AG08395 (cell line): ENCODE measurements at places on chromosomes 3 and 15.

DNA sequence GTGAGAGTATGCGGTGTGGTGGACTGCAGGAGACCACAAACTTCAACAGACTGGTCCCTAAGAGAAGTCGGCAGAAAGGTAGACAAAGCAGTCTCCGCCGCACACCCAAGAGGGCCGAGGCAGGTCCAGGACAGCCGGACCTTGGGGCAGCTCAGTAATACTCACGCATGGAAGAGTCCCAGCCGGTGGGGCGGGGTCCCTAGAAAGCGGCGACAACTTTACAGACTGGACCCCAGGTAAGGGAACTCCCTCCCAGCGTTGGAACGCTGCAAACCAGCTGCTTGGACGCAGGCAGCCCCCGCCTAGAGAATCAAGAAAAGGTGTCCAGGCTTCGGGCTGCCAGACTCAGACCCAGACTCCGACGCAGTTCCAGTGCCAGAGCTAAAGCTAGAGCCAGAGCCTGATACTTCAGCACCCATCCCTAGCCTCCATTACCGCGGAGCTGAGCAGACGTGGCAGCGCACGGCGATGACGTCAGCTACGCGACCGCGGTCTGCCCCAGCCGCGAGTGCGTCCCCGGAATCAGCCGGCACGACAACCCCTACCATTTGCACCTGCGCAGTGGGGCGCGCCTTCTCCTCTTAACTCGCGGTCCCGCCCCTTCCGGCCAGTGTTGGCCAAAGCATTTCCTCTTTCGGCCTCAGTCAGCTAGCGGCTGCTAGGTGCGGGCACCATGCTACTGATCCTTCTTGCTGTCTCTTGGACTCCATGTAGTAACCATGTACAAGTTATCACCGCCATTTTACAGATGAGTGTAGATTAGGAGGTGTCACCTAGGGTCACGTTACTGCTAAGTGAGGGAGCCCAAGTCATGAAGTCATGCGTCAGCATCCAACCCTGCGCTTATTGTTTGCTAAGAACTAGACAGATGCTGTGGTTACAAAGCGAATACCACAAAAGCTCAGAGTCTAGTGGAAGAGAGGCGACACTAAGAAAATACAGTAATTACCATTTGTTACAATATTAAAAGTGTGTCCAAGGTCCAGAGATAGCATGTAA lies at the start of gene TMEM39A:
Gene TMEM39A, minus strand, starts transcription at position 445 of the 999 bp plus-strand sequence. CDS start 1,541 bp downstream, outside the sequence.
- peak; percentile 100 for DNase-seq

GRCh38 chr3:106707347-106707746 lies 669.9 kb upstream of the CCDC54 start:
- DNase-seq, result no peak

- DNase-seq, result no peak
These were observed 376.3 kb downstream of the GAP43 start for GRCh38 chr3:115999613-116000012.

DNA sequence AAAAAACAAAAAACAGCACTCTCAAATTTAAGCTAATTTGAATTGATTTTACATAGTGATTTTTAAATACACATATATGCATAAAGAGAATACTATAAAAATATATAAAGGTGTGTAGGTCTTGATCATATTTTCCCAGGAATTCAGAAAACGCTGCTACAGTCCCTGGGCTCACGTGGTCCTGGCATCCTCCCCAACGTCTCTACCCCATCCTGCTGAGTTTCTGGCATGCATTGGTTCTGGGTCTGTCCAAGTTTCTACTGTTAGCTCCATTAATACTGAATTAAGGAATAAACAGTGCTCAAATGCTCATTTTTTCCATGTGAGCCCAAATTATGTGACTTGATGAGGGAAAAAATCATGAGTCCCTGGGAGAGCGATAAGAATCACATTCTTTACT lies 32.7 kb upstream of the LAMP3 start:
- no peak for DNase-seq

DNA sequence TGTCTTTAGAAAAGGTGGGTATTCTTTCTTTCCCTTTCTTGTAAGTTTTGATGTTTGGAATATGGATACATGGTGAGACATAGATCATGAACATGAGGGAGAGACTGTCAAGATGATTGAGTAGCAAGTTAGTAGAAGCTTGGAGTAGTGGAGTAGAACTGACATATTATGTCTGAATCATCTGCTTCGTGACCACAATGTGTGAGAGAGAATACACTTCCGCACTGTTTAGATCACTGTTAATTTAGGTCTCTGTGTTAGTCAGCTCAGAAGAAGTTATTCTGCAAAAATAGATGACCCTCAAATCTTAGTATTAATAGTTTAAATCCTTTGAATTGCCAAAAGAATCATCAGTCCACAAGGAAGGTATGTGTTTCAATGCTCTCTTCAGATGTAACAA lies 151.0 kb downstream of the OXSM start:
- DNase-seq, result no peak

DNA sequence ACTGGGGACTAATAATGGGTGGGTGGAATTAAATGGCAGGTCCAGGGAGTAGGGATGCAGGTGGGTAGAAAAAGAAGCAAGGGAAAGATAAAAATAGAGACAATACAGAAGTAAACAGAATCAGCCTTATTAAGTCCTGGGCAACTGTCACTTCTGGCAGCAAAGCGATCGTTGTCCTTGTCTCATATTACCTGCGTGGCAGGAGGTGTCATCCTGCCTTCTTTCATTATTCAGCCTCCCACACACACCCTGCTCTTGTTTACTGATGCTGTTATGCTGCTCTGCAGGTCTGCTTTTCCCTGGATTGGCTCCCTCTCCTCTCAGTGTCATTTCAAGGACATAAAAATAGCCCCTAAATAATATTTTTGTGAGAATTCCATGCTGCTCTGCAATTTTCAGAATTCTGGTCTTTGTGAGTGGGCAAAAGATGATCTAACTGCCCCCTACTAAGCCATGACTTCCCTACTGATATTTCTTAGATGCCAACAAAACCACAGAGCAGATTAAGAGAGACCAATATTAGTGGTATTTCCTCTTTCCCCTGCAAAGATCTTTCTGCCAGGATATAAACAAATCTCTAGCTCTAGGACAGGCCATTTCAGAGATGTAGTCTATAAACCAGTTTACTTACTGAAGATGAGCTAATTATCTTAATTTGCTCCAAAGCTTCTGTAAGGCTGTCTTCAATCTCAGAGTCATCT lies 8.5 kb downstream of the VEPH1 start:
- no peak for DNase-seq

- DNase-seq, result no peak
These were observed 70.4 kb upstream of the ROBO2 start for GRCh38 chr3:76969471-76969870.

DNA sequence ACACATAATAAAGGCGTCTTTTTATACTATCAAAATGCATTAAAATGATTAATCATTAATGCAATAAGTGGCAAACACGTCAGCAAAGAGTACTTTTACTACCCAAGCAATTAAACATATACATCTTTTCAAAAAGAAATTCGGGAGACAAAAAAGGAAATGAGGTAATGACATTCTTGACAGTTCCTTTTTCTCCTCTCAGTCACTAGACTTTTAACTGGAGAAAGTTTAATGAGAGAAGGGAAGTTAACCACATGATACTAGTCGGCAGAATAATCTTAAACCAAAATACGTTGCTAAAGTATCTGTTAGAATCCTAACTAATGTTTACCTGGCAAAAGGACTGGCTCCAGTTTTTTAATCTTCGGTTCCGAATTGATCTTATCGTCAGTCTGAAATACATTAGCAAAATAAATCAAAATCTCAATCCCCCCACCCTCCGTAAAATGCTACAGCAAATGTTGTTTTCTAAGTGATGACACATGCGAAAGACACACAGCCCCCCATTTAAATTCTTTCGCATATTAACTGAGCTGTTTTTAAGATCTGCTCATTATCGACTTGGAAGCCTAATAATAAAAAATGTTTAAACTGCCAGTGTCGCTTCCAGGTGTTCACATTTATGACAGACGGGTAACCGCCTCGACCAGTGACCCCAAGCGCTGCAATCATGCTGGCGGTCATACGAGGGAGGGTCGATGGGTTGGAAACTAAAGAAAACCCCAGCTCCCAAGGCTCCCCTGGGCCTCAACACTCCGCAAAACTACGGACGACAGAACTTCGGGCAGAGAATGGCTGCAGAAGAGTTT lies 778 bp downstream of the MTMR10 start:
- no peak for DNase-seq

DNA sequence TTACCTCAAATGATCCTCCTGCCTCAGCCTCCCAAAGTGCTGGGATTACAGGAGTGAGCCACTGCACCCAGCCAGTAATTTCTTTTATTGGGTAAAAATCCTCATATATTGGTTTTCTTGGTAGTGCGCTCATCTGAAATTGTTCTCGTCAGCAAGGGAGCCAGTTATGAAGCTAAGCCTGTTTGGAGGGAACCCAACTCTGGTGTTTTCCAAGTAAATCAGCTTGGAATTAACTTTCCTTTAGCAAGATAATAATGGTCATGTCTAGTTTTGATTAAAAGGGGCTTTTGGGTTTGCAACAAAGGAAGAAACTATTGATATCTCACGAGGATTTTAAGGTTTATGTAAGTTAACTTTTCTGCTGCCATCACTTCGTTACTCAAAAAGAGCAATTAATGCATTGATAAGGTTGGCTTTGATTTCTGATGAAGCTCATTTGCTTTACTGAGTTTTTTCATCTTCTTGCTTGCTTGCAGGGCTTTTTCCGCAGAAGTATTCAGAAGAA lies 72.7 kb downstream of the RARB start:
- no peak for DNase-seq
